ENCODE measurements at places on chromosomes 7 and 10. TPM values are rescaled to one million over a fixed set of nuclear protein-coding genes. Genes with fewer than 3 reads are reported as not detected.
A peak's percentile ranks its signal among the peaks of the same experiment; 100 is the strongest.

- no peaks in the 10 kb centered on the region for H3K4me1 ChIP-seq
- DNase-seq = no peak
- H3K4me3 ChIP-seq = no peak overlapping the region
- peak overlapping the region; percentile 15 for H3K27ac ChIP-seq
Measured at GRCh38 chr7:76346778-76347177, 12.0 kb downstream of the YWHAG start.

SORCS3 gene
- total RNA-seq = 0.07 TPM

TCAF2 gene
- total RNA-seq = 0.19 TPM

PRSS37 gene
- total RNA-seq = not detected

VIPR2 gene
- total RNA-seq = 13.4 TPM

GRCh38 chr10:23158370-23158769, 33.7 kb upstream of the PTF1A start:
- H3K27me3 ChIP-seq = no peaks in the 10 kb centered on the region
- H3K27ac ChIP-seq = no peak overlapping the region
- H3K4me1 ChIP-seq = peaks cover 5% of the 10 kb centered on the region
- H3K4me3 ChIP-seq = no peak overlapping the region
- H3K36me3 ChIP-seq = no peaks in the 10 kb centered on the region

DNA sequence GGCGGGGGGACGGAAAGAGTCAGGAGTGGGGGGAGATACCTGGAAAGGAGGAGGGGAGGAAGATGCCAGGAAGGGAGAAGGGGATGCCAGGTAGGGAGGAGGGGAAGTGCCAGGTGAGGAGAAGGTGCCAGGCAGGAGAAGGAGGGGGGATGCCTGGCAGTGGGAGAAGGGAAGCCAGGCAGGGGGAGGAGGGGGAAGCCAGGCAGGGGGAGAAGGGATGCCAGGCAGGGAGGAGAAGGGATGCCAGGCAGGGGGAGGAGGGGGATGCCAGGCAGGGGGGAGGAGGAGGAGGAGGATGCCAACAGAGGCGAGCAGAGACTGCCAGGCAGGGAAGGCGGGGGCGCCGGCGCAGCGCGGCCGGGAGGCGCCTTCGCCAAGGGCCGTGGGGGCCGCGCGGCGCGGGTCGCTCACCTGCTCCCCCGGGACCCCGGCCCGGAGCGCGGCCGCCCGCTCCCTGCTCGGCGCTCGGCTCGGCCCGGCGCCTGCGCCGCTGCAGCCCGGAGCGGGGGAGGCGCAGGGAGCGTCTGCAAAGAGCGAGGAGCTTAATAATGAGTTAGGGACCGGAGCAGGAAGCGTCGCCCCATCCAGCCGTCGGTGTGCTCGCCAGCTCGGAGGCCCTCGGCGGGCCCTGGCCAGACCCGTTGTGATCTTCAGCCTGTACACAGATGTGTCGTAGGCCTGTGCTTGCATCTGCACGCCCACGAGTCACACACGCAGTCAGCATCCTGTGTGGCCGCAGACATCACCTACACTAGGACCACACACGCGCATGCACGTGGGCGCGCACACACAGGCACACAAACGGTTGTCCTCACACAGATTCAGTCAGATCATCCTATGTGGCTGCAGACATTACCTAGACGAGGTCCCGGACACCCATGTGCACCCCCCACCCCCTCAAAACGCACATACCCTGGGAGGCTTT, 28.4 kb upstream of the SMARCD3 start:
- H3K4me3 ChIP-seq = peak overlapping the region; percentile 50
- no peak overlapping the region for H3K27ac ChIP-seq
- H3K36me3 ChIP-seq = no peaks in the 10 kb centered on the region

FAM25C gene
- total RNA-seq = not detected

DNA sequence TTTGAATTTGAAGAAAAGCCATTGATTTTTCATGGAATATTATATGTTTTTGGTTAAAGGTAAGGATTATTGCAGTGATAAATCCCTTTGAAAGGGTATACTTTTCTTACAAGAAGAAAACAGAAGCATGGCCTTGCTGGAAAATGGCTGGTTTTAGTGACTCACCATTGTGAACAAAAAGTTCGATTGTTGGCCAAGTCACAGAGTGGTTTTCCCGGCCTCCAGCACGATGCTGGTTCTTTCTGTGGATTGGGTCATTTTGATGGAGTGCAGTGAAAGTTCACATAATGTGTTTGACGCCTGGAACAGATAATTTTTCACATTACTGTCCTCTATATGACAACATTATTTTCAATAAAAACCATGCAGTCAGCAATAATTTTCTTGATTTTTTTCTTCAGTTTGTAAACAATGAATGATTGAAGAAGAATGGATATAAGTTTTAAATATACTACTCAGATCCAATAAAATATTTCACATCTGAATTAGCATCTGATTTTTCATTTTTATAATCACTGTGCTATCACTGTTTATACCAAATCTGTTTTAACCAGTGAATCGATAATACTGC, 60.9 kb downstream of the RBM20 start:
- no peak for DNase-seq
- no peaks in the 10 kb centered on the region for H3K36me3 ChIP-seq
- no peaks in the 10 kb centered on the region for H3K4me1 ChIP-seq
- no peaks in the 10 kb centered on the region for H3K27me3 ChIP-seq

DNA sequence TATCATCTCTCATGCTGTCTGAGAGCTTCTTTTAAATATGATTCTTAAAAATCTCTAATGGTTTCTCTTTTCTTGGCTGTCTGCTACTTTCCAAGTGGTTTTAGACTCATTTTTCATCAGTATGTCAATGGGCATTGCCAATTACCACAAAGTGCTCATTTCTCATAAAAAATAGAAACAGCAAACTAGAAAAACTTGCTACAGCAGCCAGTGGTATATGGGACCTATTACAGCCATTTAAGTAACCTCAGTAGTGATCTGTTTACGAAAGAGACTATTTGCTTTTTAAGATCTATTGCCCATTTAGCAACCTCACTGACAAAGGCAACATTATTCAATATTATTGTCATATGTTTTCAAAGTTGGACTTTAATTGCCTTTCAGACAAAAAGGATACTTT, 207.1 kb upstream of the RHOBTB1 start:
- no peaks in the 10 kb centered on the region for H3K36me3 ChIP-seq
- no peak for DNase-seq

- no peaks in the 10 kb centered on the region for H3K27me3 ChIP-seq
- H3K4me1 ChIP-seq = no peaks in the 10 kb centered on the region
- no peak overlapping the region for H3K27ac ChIP-seq
- H3K36me3 ChIP-seq = no peaks in the 10 kb centered on the region
- DNase-seq = no peak
- no peak overlapping the region for H3K4me3 ChIP-seq
Measured at GRCh38 chr10:69043931-69044531, 43.9 kb upstream of the SRGN start.

GRCh38 chr10:58412502-58412961, 27.3 kb downstream of the TFAM start:
- H3K27me3 ChIP-seq = no peaks in the 10 kb centered on the region
- H3K4me3 ChIP-seq = no peak overlapping the region
- H3K36me3 ChIP-seq = no peaks in the 10 kb centered on the region
- DNase-seq = no peak
- no peaks in the 10 kb centered on the region for H3K4me1 ChIP-seq

DNA sequence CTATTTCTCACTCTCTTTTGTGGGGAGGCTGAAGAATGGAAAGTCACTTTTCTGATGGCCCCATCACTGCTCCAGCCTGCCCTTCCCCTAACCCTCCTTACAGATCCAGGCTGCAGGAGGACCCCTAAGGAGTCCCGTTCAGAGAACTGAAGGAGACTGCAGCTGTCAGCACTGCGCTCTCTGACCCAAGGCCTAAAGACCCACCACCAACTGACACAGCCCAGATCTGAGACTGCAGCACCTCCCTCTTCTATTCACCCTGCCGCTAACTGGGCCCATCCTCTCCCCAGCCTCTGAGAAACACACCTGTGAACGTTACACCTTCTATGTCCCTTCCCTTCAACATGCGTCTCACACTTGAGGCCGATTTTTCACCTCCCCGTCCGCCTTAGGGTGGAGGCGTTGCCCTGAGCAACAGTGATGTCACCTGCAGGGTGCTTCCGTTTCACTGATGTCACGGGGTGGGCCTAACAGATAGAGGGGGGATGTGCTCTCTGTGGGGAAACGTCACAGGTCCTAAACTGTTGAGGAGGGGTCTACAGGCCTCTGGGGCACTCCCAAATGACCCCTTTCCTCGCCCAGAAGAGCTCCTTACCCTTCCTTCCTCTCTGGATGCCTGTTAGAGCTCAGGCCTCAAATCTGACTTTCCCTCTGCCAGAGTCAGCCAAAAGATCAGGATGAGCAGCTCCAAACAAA, 5.1 kb downstream of the ITPRIP start:
- peak overlapping the region; percentile 100 for H3K27ac ChIP-seq
- H3K36me3 ChIP-seq = peaks cover 15% of the 10 kb centered on the region
- H3K4me1 ChIP-seq = peaks cover 86% of the 10 kb centered on the region
- H3K27me3 ChIP-seq = no peaks in the 10 kb centered on the region

GRCh38 chr7:66669496-66669895, 40.8 kb downstream of the KCTD7 start:
- H3K27ac ChIP-seq = peak overlapping the region; percentile 10
- H3K4me3 ChIP-seq = no peak overlapping the region
- DNase-seq = no peak

DNA sequence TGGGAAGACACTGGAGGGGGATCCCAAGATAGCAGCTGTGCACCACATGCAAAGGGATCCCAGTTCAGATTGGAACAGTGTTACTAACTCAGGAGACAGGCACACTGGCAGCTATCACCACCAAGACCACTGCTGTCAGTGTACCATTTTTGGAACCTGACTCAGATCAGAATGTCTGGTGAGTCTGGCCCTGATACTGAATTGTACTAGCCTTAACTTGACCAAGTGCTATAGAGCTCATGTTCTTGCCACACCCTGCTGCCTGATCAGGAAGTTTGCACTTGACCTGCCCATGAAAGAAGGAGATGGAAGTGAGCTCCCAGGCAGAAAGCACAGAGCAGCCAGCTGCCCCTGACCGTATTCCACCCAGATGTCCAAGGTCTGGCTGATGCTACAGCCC, 4.8 kb upstream of the PRRT4 start:
- peaks cover 5% of the 10 kb centered on the region for H3K4me1 ChIP-seq
- no peak overlapping the region for H3K27ac ChIP-seq
- H3K4me3 ChIP-seq = no peak overlapping the region
- no peaks in the 10 kb centered on the region for H3K27me3 ChIP-seq
- no peak for DNase-seq
- no peaks in the 10 kb centered on the region for H3K36me3 ChIP-seq

PPP1R3C gene
- total RNA-seq = 58.0 TPM

LIPK gene
- total RNA-seq = not detected

TFPI2 gene
- total RNA-seq = 1.1 TPM

LRRC18 gene
- not detected for total RNA-seq

RALA gene
- 14.0 TPM for total RNA-seq

KCNIP2 gene
- total RNA-seq = 653 TPM

- DNase-seq = no peak
- no peak overlapping the region for H3K27ac ChIP-seq
Measured at GRCh38 chr7:77316219-77316978, 99.8 kb downstream of the GSAP start.

PTPRZ1 gene
- total RNA-seq = 3.0 TPM

GRCh38 chr10:129030603-129030895, 436.5 kb upstream of the MGMT start:
- H3K36me3 ChIP-seq = no peaks in the 10 kb centered on the region
- no peaks in the 10 kb centered on the region for H3K4me1 ChIP-seq
- no peaks in the 10 kb centered on the region for H3K27me3 ChIP-seq
- H3K4me3 ChIP-seq = no peak overlapping the region

- H3K27me3 ChIP-seq = peaks cover 51% of the 10 kb centered on the region
- DNase-seq = no peak
- H3K36me3 ChIP-seq = no peaks in the 10 kb centered on the region
- H3K4me1 ChIP-seq = no peaks in the 10 kb centered on the region
- no peak overlapping the region for H3K27ac ChIP-seq
- H3K4me3 ChIP-seq = no peak overlapping the region
Measured at GRCh38 chr10:8037199-8037801, 17.2 kb upstream of the GATA3 start.

- H3K27me3 ChIP-seq = no peaks in the 10 kb centered on the region
- no peak overlapping the region for H3K4me3 ChIP-seq
- DNase-seq = no peak
- H3K4me1 ChIP-seq = no peaks in the 10 kb centered on the region
Measured at GRCh38 chr7:31858055-31858454, 171.0 kb downstream of the PPP1R17 start.

DNA sequence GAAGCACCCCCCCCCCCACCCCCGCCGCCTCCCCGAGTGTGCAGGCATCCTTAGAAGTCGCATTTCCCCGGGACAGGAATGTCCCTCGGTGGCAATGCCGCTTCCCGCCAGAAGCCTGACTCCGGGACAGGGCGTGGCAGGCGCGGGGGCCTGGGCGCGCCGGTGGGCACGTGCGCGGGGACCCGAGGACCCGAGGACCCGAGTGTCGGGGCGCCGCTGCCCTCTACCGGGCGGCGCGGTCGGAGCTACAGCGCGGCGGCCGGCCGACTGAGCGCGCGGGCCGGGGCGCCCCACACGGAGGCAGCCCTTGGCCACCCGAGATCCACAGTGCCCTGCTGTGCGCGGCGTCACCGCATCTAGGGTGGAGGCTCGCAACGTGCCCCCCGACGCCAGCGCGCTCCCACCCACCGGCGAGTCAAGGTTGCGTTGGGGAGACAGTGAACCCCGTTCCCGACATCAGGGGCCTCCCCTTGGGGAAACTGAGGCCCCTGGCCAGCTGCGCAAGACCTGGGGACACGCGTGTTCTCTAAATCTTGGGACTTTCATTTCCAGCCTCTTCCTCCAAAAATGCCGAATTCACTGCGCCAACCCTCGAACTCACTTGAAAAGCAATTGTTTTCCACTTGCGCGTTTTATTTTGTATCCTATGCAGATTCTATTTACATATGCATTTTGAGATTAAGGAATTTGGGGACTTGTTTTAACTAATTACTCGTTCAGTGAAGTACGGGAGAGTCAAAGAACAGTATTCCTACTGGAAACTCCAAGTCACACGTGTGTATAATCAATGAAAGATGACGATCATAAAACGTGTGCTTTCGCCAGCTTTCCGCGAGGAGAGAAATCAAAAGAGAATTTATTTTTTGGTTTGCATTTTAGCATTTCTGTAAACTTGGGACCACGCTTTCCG, 3.1 kb upstream of the CUX1 start:
- peak overlapping the region; percentile 84 for H3K27ac ChIP-seq
- peaks cover 36% of the 10 kb centered on the region for H3K4me1 ChIP-seq
- DNase-seq = no peak
- peak overlapping the region; percentile 60 for H3K4me3 ChIP-seq

DNA sequence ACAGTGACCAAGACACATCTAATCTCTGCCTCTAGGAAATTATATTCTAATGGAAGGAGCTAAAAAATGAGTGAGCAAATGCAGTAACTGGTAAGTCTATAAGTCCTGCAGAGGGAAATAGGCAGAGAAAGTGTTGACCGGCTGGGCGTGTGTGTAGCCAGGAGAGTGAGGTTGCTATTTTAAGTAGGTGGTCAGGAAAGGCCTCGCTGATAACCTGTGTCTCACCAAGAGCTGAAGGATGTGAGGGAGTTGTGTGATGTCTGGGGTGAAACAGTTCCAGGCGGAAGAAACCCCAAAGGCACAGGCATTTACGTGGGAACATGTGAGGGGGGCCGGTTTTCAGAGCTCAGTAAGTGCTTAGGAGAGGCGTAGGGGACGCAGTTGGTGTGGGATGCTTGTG, 54.8 kb downstream of the BAMBI start:
- H3K27ac ChIP-seq = no peak overlapping the region
- no peak for DNase-seq
- no peaks in the 10 kb centered on the region for H3K4me1 ChIP-seq
- H3K4me3 ChIP-seq = no peak overlapping the region

GIMAP1 gene
- total RNA-seq = 5.6 TPM

SPOCK2 gene
- total RNA-seq = 19.8 TPM
